NCI-H1694 treated with DMSO at 0.1 percent for 48 hours (cell line): ENCODE measurements at places on chromosomes 5 and 9.
A peak's percentile ranks its signal among the peaks of the same experiment; 100 is the strongest.

GRCh38 chr9:83280790-83281189, 217.8 kb upstream of the RASEF start:
- no peak for DNase-seq

DNA sequence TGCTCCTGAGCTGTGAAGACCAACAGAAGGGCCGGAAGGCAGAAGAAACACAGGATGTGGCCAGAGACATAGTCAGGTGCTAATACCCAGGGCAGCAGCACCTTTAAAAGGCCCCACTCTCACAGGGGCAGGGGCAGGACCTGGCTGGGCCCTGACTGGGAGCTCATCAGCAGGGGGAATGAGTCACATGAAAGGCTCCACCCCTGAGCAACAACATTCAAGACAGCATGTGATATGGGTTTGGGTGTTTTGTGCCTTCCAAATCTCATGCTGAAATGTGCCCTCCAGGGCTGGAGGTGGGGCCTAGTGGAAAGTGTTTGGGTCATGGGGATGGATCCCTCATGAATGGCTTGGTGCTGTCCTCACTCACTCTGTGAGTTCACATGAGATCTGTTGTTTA, 181.7 kb downstream of the ERCC6L2 start:
- no peak for DNase-seq

DNA sequence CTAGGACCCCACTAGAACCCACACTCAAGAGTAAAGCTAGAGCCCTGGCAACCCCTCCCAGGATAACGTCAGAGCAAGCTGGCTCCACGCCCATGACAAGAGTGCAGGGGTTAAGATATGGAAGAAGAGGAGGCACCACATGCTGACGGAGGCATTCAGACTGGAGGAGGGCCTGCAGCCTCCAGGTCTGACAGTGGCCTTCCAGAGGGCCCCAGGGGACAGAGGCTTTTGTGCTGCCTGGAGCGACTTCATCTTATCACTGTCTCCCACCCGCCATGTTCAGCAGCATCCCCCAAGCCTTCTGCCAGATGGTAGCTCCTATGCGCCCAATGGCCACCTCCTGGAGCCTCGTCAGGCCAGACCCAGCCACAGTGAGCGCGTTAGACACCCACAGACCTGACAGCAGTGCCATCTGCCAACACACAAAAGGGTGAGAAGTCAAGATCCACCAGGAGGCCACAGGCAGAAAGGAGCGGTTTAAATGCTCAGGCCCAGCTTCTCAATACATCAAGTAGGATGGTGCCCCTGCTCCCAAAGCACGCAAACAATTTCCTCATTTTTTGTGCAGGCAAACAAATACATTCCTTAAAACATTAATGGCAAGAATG, 65.8 kb downstream of the C5orf15 start:
- peak; percentile 13 for DNase-seq

DNA sequence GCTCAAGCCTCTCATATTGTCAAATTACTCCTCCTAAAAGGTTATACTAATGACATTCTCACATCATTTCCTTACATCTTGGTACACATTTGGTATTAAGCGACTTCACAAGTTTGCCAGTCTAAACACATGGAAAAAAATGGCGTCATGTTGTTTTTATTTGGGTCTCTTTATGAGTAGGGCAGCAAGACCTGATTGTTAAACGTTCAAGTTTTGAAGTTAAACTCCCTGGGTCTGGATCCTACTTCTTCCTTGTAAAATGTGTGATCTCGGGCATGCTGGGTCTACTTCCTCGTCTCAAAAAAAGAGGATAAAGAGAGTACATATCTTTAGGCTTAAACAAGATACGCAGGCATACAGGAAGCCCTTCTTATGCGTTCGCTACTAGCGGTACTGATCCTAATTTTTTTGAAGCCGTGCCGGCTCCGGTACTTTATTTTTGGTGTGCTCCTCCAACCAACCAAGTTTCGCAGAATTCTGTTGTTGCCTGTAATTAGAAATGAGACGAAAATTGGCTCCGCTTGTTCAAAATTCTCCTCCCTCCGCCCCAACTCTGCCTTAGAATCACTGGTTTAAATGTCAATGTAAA, 596 bp upstream of the CDC37L1 start:
- DNase-seq = peak; percentile 65

- no peak for DNase-seq
Observed at GRCh38 chr9:131734165-131734610, 5.7 kb downstream of the RAPGEF1 start.

- DNase-seq = no peak
Observed at GRCh38 chr9:78015241-78015640, 16.4 kb downstream of the GNAQ start.

DNA sequence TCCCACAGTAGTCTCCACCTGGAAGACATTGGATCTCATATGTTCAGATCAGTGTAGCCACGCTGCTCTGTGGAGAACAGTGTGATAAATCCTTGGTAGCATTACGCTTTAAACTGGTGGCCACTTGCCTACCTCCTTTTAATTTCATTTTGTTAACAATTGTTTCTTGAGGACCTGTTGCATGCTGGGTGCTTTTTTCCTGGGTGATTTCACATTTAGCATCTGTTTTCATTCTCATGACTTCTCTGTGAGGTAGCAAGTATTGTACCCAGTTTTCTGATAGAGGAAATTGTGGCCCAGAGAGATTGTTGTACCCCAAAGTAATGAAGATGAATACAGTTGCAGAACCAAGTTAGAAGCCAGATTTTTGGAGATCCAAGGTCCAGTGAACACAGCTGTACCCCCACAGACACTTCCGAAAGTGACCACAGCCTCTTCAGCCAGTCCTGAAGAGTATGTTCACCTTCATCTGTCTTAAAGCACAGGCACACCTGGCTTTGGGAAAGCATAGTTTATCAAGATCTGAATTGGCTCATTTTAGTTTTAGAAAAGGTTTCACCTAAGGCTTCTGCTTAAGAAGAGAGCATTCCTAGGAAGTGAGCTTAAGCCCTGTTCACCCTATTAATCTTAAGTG, 75.2 kb downstream of the F2RL2 start:
- DNase-seq = no peak

DNA sequence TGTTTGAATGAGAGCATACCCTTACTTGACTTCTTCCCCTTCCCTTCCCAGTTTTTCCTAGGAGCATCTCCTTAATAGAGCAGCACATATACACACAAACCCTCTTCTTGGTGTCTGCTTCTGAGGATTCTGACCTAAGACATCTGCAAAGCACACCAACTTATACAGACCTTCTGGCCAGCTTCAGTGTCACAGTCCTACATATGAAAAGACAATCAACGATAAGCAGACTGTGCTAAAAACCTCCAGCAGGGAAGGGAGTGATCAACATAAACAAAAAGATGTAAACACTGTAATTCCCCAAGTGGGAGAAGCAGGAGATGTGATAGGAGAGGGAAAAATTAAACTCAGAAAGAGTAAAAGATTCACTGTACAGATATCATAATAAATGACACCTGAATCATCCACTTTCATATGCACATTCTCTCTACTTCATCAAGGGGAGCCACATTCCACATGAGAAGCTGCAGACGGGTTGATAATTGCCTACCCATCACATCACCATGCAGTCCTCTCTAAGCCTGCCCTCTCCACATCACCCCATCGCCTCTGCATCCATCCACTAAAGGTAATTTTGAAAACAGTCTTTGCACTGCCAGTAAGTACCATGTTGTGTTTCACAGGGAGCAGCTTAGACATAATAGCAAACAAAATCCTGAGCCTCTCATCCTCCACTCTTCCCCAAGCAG, 13.0 kb downstream of the APBA1 start:
- DNase-seq = no peak

- no peak for DNase-seq
Observed at GRCh38 chr5:150613991-150614660, 26.3 kb upstream of the SYNPO start.

GRCh38 chr9:115766370-115766955, 387.1 kb upstream of the PAPPA start:
- no peak for DNase-seq
